ENCODE measurements at places on chromosomes 16 and 17. TPM values are rescaled to one million over a fixed set of nuclear protein-coding genes. Genes with fewer than 3 reads are reported as not detected.

The TEX14 gene
- total RNA-seq, result under 0.01 TPM

The KCNH6 gene
- not detected for total RNA-seq

The KCNG4 gene
- total RNA-seq, result not detected

The PTX4 gene
- total RNA-seq, result not detected

The CIBAR2 gene
- total RNA-seq, result not detected

The CASKIN1 gene
- total RNA-seq, result 0.54 TPM

The CRISPLD2 gene
- 0.18 TPM for total RNA-seq

The FBRS gene
- total RNA-seq, result 15.4 TPM

The MFSD6L gene
- total RNA-seq, result not detected

The SPECC1 gene
- 5.4 TPM for total RNA-seq

The TAT gene
- not detected for total RNA-seq

The ENPP7 gene
- total RNA-seq, result not detected

The EVPLL gene
- not detected for total RNA-seq

The MEOX1 gene
- total RNA-seq, result not detected

The CORO7 gene
- total RNA-seq, result 40.3 TPM

The GNAO1 gene
- not detected for total RNA-seq

The CAPNS2 gene
- total RNA-seq, result 1.5 TPM

The ALOX12B gene
- total RNA-seq, result not detected

The TP53TG3F gene
- not detected for total RNA-seq

The ACSM5 gene
- not detected for total RNA-seq

The PARD6A gene
- 2.4 TPM for total RNA-seq

The KAT8 gene
- total RNA-seq, result 36.2 TPM

The LAT gene
- 0.56 TPM for total RNA-seq

The CCDC92B gene
- not detected for total RNA-seq

The QPRT gene
- under 0.01 TPM for total RNA-seq

The LLGL2 gene
- total RNA-seq, result 2.8 TPM

The KRTAP2-3 gene
- not detected for total RNA-seq

The DNAH3 gene
- not detected for total RNA-seq

The TNFRSF13B gene
- not detected for total RNA-seq

The PIK3R5 gene
- not detected for total RNA-seq

The TLCD3B gene
- 0.09 TPM for total RNA-seq

The MMP15 gene
- total RNA-seq, result 4.6 TPM

The SPNS3 gene
- total RNA-seq, result 0.09 TPM

The RCVRN gene
- total RNA-seq, result not detected

The ARL4D gene
- total RNA-seq, result 6.5 TPM
